ENCODE measurements at places on chromosomes 6 and 20.
A peak's percentile ranks its signal among the peaks of the same experiment; 100 is the strongest.

DNA sequence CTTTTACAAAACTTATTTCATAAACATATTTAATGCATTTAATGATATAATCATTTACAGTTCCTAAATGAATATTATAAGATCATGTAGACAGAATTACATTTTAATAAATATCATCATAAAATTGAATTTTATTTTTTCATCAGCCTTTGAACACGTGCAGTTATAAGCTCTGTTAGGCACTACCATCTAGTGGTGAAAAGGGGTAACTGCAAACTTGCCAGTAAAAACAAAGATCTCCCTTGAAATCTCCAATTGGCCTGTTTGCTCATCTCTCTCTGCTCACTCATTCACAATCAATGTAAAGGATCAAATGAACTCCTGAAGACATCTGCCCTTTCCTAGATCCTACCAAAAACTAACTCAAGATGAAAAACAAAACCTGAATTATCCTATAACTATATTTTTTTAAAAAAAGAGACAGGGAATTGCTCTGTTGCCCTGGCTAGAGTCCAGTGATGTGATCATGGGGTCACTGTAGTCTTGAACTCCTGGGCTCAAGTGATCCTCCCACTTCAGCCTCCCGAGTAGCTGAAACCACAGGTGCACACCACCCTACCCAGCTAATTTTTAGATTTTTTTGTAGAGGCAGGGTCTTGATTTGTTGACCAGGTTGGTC is 31.7 kb downstream of the SAMHD1 start:
- DNase-seq: peak; percentile 11

DNA sequence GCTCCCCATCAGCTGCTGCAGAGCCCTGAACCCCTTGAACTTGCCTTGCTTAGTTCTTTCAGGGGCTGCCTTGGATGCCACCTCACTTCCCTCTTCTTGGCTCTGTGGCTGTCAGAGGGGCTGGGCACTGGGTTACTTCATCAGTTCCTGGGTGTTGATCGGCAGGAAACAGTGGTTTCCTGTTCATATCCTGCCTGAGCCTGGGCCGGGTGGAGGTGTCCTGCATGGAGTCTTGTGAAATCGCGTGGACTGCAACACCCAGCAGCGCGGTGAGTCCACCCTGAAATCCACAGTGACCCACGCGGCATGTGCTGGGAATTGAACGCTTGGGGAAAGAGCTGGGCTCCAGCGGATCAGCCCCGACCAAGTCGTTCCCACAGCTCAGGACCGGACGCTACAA is 97.5 kb downstream of the CDH26 start:
- no peak for DNase-seq

- DNase-seq: no peak
These were observed 162.8 kb downstream of the ZFAND3 start for GRCh38 chr6:37982317-37982716.

GRCh38 chr6:105994591-105995390 is 91.3 kb upstream of the PRDM1 start:
- no peak for DNase-seq

- no peak for DNase-seq
These were observed 459.8 kb upstream of the CITED2 start for GRCh38 chr6:139834232-139834631.

GRCh38 chr6:27280064-27280539 is 32.0 kb downstream of the POM121L2 start:
- DNase-seq: no peak

- no peak for DNase-seq
These were observed 35.1 kb downstream of the SYNJ2 start for GRCh38 chr6:158016571-158017383.

DNA sequence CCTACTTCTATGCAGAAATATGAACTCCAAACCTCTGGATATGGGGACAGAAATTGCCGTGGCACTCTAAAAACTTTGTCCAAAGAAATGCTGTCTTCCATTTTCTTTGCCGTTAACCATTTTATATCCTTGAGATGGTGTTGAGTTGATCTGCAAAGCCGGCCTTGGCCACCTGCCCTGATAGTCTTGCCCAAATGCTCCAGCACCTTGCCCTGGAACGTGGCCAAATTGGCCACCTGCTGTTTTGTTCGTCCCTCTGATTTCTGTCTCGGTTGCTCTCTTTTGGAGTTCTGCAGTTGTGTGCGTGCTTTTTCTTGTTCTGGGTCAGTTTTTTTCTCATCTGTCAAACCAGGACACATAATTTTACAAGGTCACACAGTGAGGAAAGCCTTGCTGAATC is 239.7 kb upstream of the GMDS start:
- no peak for DNase-seq

- no peak for DNase-seq
These were observed 145.9 kb upstream of the CITED2 start for GRCh38 chr6:139520321-139520768.
